Esophagus mucosa (tissue), 1 donor: ENCODE measurements at places on chromosomes 16 and 17.

GRCh38 chr16:6837722-6838121 lies 494.9 kb upstream of the RBFOX1 start:
- no peak for ATAC-seq

- ATAC-seq = peak; percentile 8
Observed at GRCh38 chr16:54175552-54176375, 110.8 kb downstream of the IRX3 start.

- no peak for ATAC-seq
Observed at GRCh38 chr17:1727258-1727789, 2.8 kb downstream of the WDR81 start.

DNA sequence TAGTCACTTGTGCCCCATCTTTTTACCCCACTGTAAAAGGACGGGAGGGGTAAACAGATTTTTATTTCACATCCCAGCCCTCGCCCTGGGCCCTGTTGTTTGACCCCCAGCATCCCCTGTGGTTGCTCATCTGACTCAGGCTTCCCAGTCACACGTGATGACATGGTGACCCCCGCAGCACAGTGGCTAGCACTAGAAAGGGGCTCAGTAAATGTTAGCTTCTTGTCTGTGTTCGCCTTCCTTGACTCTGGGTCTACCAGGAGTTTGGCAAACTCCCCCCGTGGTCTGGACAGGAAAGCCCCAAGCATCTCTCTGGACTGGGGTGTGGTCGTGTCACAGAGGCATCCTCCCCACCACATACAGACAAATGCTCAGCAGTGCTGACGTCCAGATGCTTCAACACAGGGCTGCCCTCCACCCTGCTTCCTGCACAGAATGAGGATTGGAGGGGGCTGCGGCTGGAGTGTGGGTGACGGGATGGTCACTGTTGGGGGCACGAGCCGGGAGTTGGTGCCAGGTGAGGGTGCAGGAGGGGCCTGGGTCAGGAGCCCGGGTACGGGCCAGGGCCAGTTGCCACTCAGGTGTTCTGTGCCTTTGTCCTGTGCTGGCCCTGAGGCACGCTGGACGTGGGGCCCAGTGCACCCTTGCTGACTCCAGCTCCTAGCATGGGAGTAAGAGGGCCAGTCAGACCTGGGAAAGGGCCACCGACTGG lies 69.1 kb downstream of the METRNL start:
- no peak for ATAC-seq

GRCh38 chr17:64662774-64663367 lies 764 bp upstream of the SMURF2 start:
- ATAC-seq = peak; percentile 45

GRCh38 chr16:15874745-15875314 lies 13.6 kb downstream of the CEP20 start:
- ATAC-seq = peak; percentile 45

GRCh38 chr16:19419698-19420075 lies 2.0 kb downstream of the TMC5 start:
- ATAC-seq = peak; percentile 84

- ATAC-seq = no peak
Observed at GRCh38 chr16:69474408-69474807, 50.0 kb downstream of the CYB5B start.

- ATAC-seq = no peak
Observed at GRCh38 chr16:9449597-9449996, 358.2 kb downstream of the HAPSTR1 start.

DNA sequence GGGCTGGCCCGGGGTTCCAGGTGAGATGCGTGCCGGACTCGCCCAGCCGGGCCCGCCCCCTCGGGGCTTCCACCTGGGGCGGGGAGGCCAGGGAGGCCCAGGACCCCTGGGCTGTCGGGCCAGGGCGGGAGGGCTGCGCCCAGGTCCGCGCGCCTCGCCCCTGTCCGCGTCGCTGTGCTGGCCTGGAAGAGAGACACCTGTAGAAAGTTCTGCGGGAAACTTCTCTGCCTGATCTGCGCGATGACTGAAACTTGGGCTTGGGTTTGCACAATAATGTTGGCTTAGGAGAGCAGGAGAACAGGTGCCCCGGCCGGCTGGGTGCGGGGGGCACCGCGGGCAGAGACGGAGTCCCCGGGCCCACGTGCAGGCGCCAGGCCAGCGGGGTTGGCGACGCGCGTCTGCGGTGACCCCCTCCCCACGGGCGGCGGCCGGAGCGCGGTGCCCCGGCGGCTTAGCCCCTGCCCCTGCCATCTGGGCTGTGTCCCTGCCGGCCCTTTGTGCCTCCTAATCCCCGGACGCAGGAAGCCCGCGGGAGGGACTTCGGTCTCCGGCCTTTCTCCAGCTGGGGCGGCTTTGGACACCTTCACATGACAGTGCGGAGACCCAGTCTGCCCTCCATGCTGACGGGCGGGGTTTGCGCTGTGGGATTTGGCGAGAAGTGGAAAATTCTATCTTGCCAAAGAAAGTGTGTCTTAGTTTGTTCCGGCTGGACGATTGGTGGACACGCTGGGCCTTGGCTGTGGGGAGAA lies 483 bp downstream of the LLGL2 start:
- ATAC-seq = peak; percentile 35

DNA sequence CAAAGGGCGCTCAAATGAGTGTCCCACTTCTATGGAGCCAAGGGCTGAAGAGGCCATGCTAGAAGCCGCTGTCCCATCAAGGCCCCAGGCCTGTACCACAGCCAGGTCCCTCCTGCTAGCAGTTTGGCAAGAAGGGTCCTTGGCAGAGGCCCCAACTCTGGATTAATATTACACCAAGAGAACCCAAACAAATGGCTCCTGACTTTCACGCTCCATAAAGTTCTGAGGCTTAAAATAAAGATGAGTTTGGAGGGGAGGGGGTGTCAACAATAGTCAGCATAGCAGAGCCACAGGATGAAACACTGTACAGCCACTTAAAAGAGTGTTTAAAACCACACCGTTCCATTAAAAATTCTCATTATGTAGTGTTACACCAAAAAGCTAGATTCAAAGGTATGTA lies 30.5 kb downstream of the CUEDC1 start:
- no peak for ATAC-seq

DNA sequence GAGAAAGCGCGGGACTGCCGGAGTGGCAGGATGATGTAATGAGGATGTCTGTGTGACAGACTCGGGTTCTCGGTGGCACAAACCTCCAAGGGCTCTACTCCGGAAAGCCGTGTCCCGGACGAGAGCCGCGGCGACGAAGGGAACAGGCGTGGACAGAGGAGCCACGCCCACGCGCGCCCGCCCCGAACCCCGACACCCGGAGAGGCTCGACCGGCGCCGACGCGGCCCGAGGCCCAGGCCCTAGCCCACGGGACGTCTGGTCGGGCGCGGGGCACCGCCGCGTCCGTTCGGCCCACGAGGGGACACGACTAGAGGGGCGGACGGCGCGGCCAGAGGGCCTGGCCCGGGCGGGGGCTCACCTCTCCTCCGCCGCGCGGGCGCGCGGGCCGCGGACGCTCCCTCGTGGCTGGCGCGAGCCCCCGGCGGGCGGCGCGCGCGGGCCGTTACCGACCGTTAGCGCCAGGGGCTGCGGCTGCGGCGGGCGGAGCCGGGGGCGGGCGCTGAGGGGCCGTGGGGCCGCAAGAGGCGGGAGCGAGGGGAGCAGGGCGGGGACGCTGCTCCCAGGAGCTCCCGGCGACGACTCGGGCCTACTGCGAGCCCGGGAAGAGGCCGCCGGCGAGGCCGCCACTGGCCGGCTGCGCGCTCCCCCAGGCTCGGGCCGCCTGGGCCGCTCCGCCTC lies 2.1 kb upstream of the IRX5 start:
- peak; percentile 42 for ATAC-seq

DNA sequence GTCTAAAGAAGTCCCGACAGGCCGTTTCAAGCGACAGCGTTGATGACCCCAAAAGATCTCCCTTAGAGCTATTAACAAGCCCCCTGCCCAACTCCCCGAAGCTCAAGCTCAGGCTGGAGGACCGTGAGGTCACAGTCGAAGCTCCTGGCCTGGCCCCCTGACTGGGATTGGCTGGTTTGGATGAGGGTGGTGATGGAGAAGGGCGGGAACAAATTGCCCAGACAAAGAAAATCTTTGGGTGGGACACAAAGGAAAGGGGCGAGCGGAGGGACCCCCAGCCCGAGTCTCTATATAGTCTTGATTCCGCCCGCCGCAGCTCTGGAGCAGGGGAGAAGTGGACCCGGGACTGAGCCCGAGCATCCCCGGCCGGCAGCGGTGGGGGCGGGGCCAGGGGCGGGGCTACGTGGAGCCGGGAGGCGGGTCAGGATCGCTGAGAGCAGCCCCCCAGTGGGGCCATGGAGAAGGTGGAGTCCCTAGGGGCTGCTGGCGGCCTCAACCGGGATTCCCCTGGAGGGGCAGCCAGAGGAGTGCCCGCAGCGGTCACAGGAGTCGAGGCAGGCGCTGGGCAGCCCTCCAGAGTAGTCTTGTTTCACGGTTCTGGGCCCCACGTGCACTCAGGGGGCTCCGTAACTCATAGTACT lies 982 bp upstream of the NEURL4 start:
- peak; percentile 54 for ATAC-seq

- no peak for ATAC-seq
Observed at GRCh38 chr17:50645748-50646682, 11.3 kb downstream of the ABCC3 start.

DNA sequence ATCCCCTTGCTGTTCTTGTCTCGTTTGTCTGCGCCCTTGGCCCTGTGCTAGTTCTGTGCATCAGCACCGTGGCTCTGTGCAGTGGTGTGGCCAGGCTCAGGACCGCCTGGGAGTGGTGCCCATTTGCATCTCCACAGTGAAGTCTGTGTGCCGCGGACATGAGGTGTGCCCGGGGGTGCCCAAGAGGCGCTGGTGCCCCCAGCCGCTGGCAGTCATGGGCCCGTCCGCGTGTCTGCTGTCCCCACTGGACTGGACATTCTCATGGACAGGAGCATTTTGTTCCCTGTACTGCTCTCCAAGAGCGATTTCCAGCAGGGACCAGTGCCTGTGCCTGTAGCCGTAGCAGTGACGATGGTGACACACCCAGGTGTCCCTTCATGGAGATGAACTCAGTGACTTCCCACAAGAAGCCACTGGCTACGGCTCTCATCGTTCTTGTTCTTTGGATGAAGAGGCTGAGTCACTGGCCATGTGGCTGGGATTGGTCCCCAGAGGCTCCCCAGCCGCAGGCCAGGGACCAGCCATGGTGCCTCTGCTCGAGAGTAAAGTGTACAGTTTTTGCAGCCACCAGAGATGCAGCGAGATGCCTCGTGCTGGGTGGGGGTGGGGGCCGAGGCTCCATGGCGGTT lies 13.0 kb upstream of the MC1R start:
- ATAC-seq = peak; percentile 40
